ENCODE measurements at places on chromosomes 7 and 10.
A peak's percentile ranks its signal among the peaks of the same experiment; 100 is the strongest.

- DNase-seq, result no peak
Observed at GRCh38 chr7:80318081-80318480, 183.4 kb downstream of the GNAI1 start.

- DNase-seq, result no peak
Observed at GRCh38 chr7:110281362-110281761, 809.6 kb upstream of the LRRN3 start.

DNA sequence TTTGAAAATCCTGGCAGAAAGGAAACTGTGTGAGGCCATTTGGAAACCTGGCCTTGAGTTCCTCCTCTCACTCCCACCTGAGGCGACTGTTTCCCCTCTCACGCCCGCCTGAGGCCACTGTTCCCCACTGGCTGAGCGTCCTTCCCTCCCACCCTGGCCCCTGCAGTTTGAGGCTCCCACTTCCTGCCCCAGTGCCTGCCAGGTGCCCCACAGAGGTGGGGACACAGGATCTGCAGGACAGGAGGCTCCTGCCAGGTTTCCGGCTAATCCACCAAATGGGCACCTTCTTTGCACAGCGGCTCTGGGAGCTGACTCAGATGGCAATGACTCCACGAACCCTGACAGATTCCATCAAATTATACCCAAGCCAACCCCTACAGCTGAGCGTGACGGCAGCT lies 24.3 kb upstream of the LARP4B start:
- DNase-seq, result no peak

DNA sequence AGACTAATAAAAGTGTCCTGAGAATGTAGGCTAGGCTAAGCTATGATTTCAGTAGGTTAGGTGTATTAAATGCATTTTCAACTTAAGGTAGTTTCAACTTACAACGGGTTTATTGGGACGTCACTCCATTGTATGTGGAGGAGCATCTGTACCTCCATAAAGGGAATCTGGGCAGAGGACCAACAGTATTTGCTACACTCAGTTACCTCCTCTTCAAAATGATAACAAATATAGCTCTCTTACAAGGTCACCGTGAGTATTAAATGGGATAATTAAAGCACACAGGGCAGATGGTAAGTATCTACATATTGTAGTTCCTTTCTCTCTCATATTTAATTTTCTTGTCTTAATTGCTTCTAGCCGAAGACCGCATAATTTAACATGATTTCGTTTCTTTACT lies 59.0 kb upstream of the FGL2 start:
- no peak for DNase-seq

- no peak for DNase-seq
Observed at GRCh38 chr7:107599262-107599661, 19.2 kb downstream of the BCAP29 start.

DNA sequence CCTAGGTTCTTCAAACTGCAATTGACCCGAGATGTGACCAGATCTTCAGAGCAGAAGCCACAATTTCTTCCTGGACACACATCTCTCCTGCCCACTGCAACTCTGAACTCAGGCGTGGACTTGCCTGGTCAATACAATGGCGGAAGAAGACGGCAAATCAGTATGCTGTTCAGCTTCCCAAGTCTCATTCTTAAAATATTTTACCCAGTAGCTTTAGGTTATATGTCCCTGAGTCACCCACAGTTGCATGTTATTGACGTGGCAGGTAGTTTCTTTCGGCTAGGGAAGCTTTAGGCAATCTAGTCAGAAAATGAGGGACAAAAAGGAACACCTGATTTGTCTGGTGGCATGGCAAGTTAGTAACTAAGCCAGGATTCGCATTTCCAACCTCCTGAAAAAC lies 22.5 kb downstream of the CEP41 start:
- DNase-seq, result no peak

DNA sequence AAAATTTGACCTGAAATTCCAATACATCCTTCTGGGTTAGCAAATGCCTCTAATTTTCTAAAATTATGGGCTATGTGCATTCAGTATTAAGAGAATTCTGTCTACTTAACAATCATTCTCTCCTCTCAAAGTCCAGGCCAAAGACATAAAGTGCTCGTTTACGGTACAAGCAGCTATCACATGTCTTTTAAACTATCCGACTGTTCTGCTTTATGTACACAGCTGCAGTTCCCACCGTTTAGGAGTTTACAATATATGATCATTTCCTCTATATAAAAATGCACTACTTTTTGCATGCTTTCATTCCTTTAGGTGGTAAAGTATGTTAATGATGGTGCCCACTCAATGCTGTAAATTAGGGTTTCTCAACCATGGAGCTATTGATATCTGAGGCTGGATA lies 34.0 kb downstream of the CDK6 start:
- DNase-seq, result no peak

DNA sequence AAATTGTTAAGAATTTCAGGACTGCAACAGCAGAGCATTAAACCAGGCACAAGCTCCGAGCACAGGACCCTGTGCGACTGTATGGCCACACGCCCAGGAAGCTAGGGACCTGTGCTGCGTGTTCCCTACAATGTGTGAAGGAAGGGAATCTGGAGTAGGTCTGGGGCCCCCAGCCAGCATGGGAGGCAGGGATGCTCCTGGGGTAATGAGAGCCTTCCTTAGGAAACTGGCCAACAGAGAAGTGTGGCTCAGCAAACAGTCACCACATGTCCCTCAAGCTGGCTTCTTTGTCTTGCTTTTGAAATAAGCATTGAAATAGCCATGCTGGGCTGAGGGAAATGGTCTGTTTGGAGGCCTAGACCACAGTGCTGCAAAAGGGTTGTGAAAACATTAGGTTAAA lies 8.2 kb downstream of the BLNK start:
- DNase-seq, result no peak

DNA sequence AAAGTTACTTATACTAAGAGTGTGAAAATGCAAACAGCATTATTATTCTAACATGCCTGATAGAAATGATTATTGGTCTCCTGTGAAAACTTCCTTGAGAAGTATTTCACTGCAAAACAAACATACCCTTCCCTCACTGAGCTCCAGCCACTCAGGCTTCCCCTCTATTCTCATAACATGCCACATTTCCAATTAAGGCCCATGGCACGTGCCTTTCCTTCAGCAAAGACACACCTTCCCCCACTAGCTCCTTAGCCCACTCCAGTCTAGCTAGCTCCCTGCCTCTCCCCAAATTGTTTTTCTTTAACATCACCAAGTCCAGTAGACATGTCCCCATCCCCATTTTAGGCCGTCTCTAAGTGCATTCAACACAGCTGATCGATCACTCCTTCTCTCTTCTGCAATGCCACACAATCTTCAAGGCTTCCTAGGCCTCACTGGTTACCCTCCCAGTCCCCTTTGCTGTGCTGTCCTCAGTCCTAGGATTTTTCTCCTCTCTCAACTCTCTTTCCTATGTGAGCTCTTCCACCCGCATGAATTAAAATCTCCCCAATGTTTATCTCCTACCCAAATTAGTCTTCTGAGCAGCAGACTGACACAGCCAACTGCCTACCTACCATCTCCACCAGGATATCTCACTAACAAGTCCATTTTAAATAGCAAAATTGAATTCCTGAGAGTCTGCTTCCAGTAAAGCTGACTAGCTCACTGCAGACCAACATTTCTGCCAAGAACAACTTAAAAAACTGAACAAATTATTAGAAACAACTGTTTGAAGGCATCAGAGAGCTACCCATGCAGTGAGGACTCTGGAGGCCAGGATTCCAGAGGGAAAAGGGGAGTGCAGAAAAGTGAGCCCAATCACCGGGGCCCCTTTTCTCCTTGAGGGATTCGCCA lies 11.9 kb downstream of the CYTH3 start:
- peak; percentile 83 for DNase-seq

DNA sequence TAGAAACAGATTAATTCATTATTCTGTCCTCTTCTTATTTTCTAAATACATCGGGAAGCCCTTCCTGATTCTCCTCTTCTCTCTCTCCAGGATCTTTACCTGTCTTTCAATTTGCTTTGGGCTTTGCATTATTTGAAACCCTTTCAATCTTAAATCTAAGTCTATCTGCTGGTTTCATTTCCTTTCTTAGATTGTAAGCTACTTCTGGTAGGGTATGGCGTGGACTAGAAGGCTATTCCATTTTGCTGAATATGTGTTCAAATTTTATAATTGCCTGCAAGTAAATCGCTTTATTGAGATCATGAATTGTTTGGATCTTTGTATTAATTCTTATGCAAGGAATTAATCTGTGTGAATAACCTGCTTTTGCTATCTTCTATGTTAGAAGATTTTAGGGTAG lies 11.1 kb downstream of the STAM start:
- DNase-seq, result no peak

DNA sequence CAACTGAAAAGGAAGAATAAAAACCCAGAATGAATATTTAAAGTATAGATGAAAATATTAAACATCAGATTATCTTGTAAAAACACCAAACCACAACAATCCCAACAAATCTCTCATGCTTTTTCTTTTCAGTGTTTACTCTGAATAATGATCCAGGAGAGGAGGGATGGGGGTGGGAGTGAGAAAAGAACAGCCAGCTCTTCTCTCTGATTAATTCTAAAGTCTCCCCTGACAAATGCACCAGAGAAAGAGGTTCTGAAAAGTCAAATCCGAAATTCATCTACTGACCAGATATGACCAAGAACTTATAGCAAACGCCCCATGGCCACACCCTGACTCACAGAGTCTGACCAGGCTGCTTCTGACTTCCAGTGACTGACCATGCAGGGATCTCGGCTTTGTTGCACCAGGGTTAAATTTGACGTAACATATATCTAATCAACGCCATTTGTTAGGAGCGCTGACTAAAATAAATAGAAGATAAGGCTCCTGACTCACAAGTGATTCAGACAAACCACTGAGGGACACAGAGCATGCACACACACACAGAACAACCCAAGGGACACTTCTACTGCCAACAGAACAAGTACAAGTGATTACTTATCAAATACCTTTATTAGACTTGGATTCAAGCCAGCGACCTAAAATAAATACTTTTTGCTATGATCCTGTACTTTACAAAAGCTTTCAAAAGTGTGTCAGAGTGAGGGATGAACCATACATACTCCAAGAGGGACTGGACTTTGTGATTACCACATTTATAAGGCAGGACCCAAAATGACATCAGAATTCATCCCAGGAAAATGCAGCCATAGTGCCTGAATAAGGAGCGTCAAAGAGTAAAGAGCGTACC lies 9.3 kb upstream of the SPOCK2 start:
- peak; percentile 61 for DNase-seq

DNA sequence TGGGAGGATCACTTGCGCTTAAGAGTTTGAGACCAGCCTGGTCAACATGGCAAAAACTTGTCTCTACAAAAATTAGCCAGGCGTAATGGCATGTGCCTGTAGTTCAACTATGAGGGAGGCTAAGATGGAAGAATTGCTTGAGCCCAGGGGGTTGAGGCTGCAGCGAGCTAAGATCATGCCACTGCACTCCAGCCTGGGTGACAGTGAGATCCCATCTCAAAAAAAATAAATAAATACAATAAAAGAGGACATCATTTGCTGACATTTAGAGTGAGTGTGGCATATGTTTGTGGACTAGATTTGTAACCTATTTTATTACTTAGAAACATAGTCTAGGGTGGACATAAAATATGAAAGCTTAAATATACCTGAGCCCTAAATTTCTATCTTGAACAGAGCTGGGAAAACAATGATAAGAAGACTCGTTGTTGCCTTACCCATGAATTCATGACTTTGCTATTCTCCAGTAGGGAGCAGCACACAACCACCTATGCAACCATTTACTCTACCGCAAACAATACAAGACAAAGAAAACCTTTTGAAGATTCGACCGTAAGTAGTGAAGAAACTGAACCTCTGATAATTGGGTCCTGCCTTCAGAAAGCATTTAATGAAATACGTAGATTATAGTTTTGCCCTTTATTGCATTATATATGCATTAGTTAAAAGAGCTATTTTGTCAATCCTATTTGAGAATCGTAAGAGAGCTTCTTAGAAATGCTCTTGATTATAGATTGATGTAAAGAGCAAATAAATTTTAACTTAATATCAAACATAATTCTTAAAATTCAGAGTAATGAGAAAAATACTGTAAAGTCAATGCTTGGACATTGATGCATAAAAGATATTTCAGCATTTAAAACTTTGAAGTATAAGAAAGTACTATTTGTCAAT lies 83.5 kb downstream of the GNAT3 start:
- peak; percentile 71 for DNase-seq

DNA sequence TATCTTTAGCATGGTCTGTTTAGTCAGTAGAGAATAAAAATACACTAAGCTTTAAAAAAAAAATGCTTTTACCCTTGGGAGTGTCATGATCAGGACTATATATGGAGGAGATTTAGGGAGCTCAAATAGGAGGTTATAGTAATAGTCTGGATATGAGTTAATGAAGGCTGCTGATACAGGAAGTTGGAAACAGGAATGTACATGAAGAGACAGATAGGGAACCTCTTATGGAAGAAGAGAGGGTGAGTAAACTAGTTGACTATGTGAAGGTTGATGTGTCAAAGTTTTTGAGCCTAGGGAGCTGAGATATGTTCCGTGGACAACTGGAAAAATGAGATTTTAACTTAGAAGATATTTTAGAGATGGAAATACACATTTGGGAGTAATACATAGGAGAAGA lies 472.0 kb upstream of the FZD8 start:
- DNase-seq, result no peak

GRCh38 chr7:157397731-157398691 lies 61.2 kb downstream of the DNAJB6 start:
- peak; percentile 87 for DNase-seq

- DNase-seq, result no peak
Observed at GRCh38 chr10:4008676-4009382, 223.8 kb upstream of the KLF6 start.

GRCh38 chr10:14173706-14174594 lies 156.8 kb downstream of the FRMD4A start:
- DNase-seq, result no peak

GRCh38 chr10:31197886-31198285 lies 121.1 kb upstream of the ZEB1 start:
- peak; percentile 18 for DNase-seq
